Stimulated activated CD8-positive, alpha-beta memory T cell treated with anti-CD3 and anti-CD28 coated beads, Interleukin-15, amount 100 ng/mL, for 24 hours (primary cell): ENCODE measurements at places on chromosomes 4 and X.

DNA sequence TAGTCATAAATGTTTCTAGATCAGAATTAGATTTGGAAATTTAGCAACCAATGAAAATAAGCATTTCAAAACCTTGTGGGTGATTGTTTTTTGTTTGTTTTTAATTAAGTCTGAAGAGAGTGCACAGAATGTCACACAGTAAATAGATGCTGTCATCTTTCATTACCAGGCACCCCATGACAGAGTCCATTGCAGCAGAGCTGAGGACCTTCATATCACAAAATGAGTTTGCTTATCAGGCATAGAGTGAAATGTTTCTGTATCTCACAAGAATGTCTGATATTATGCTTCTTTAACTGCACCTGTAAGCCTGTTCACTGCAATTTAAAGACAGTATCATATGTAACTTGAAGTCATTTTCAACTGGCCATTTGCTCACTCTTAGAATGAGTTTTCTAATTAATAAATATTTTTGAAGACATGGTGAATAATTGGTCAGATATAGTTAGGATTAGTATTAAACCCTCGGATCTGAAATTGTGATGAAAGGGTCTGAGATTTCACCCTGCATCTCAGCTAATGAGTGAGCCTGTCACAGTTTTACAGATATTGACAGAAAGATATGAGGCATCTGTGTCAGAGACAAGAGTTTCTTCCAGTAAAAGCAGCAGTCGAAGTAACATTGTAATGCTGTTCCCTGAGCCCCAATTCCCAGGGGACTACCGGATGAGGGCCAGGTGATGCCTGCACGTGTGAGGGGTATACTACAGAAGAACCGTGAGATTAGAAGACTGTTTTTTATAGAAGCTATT, 416.4 kb downstream of the CCSER1 start:
- DNase-seq = no peak

DNA sequence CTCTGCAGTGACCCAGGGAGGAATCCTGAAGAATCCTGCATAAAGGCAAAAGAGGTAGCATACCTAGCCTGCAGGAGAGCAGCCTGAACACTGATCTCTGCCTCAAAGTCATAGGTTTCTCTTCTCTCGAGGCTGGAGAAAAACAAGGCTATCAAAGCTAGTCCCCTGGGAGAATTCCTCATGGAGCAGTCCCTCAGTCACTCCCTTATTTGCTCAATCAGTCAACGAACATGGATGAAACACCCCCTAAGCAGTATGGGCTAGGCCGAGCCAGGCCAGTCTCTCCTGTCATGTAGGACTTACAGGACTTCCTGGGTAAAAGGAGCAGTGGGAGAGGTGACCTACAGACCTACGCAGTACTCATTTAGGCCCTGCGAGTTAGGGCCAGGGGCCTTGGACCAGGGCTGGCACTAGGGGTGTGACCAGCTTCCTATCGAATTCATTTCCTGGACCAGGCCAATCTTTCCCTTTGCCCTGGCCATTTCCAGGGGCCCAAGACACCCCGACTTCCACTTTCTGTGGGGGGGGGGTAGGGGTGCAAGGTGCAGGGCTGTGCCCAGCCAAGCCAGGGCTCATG, 164.1 kb downstream of the EFNB1 start:
- DNase-seq = no peak

- no peak for DNase-seq
These were observed 14.7 kb upstream of the PLAC8 start for GRCh38 chr4:83129264-83129663.

GRCh38 chrX:20265726-20266681, 705 bp downstream of the RPS6KA3 start:
- DNase-seq = peak; percentile 6

- no peak for DNase-seq
These were observed 160 bp downstream of the LCORL start for GRCh38 chr4:18021470-18021719.

GRCh38 chr4:76791479-76791878, 106.5 kb downstream of the SOWAHB start:
- no peak for DNase-seq

DNA sequence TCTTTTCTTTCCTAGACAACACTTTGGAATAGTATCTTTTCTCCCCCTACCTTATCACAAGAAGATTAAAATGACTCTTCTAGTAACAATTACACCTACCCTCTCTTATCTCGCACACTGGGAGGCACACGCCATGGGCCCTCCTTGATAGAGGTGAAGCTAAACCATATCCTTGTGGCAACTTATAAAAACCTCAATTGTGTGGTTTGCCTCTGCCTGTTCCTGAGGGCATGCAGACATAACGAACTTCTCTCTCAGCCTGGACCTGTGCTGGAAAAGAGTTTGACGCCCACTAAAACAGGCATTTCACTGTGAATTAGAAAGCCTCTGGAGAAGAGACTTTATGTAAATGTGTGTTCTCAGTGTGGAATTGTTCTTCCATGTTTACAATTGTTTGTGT, 141.2 kb downstream of the NDST3 start:
- DNase-seq = no peak

DNA sequence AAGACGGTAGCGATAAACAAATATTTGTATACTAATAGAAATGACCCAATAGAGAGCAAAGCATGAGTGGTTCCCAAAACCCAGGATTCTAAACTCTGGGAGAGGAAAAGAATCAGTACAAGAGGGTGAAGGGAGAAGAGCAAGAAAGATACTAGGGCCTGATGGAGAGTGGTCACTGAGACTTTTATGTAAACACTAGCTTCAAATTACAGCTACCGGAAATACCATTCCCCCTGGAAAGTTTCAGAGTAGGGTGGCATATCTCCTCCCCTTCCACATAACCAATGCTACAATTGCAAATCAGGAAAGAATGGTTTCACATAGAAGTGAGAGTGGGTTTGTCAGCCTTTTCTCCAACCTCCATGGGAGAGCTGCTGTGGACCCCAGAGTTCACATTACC, 77.1 kb downstream of the EIF4E start:
- no peak for DNase-seq

- no peak for DNase-seq
These were observed 17.0 kb upstream of the MTMR1 start for GRCh38 chrX:150676221-150676620.

GRCh38 chr4:185463541-185463940, 8.0 kb downstream of the CCDC110 start:
- no peak for DNase-seq

DNA sequence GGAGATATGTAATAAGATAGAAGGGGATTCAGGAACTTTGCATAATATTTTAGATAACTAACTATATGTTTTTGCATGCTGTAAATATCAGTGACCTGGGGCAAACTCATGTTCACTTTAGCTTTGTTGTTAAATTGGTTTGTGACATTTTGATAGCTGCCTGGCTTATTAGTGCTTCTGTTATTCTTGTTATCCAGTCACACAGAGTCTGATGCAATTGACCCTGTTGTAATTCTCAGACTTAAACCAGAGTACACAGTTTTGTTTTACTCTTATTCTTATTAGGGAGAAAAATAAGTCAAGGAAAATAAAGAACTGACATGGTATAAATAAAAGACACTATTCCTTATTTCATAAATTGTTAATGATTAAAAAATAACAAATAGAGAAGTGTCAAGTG, 516.7 kb upstream of the SLIT2 start:
- no peak for DNase-seq

DNA sequence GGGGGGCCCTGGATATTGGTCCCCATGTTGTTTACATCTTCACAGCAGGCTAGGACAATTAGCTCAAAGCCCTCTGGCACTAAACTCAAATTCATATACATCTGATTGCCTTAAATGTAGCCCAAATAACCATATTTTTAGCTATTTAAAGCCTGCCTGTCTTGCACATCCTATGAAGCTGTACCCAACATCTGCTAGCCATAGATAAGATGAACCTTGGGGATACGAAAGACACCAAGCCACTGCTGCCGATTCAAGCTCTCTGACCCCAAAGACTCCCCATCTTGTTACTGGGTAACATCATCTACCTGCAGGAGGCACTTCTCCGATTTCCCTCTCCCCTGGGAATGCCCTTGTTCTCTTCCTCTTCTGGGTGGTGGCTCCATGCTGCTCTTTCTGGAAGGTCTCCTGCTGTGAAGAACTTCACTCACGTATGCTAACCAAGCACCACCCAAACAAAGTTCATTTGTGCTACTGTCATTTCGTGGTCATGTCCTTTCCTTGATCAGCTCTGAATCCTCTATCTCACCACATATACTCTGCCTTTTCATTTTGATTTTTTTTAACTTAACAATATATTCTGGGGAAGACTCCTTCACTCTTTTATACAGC, 107.7 kb upstream of the ATXN3L start:
- no peak for DNase-seq

GRCh38 chr4:70518716-70519115, 347 bp downstream of the AMTN start:
- no peak for DNase-seq

- DNase-seq = no peak
These were observed 170.6 kb upstream of the FAM9B start for GRCh38 chrX:9204560-9204959.
